ENCODE measurements at places on chromosomes 4 and X.

- DNase-seq = no peak
Observed at GRCh38 chr4:123246085-123246484, 150.5 kb upstream of the SPRY1 start.

DNA sequence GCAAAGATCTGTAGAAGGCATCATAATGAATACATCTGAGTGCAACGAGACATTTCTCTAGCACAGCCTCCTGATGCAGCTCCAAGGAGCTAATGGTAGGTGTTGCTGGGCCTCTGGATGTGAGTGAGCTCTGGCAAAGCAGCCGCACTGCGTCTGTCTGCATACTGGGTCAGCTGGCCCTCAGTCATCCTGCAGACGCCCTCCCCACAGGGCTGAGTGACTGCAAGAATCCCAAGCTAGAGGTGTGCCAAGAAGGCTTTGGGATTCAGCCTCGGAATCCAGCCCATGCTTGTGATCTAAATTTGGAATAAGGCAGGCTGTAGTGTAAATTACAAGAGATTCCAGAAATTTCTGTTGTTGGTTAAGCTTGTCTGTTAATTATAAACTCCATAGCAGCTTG is 18.5 kb downstream of the HERC3 start:
- DNase-seq = no peak

GRCh38 chr4:169899295-169899694 is 126.9 kb downstream of the MFAP3L start:
- no peak for DNase-seq

DNA sequence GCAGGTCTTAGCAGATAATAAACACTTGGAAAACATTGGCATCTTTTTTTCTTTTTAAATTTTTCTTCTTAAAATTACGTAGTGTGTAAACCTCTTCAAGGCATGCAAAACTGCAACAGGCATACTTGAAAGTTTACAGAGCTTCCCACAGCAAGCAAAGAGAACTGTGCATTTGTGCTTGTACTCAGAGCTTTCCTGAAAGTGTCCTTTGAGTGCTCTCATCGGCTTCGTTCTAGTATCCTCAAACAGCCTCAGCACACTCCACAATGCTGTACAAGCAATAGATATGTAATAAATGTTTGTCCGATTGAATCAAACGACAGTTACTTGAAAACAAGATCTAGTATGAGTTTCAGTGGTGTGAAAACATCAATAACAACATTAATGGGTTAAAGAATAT is 227.5 kb downstream of the PAPSS1 start:
- DNase-seq = no peak

- no peak for DNase-seq
Observed at GRCh38 chr4:4426511-4427120, 39.7 kb downstream of the NSG1 start.

DNA sequence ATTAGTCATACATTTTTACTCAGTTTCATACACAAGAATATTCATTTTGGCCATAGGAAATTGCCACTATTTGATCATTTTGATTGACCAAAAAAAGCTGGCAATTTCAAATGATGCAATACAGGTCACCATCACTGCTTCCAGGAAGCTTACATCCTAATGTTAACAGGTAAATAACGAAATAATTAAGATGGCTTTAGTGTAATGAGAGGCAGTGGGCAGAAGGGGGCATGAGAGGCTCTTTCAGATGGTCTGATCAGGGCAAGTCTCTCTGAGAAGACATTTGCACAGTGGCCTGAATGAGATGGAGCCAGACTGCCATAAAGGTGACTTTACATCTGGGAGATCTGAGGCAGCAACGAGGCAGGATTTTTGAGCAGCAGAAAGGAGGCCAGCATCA is 170.7 kb downstream of the SLIT2 start:
- DNase-seq = peak; percentile 23

DNA sequence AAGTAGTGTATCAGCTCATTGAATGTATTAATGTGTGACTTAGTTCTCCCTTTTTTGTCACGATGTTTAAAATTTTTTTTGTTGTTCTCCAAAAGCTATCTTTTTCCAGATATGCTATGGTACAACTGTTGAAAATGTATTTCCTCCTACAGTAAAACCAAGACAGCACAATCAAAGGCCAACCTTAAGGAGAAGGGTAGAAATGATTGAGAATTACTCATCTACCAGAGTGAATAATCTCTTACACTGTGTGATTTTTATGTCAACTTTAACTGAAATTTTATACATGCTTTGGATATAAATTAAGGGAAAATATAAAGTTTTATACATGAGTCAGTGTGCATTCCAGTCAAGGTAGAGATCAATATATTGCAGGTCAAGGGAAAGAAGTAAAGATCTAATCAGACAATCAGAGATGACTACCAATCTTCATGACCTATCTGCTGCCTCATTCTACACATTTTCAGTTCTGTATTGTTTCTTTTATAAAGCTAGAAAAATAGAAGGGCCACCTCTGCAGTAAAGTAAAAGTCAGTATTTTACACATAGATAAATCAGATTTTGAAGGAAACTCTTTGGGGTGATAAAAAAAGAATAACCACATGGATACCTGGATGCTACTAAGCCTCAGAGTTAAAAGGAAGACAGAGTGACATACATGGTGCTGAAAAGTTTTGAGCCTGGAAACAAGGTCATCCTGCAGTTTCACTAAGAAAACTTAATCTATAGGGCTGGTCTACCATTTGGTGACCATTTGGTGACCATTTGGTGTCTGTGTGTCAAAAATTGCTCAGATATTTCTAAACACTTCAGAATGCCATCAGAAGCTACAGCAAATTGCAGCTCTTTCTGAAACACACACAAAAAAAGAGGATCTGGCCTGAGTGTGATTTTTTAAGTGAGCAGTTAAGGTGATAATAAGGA is 1.6 kb downstream of the FAM13A start:
- DNase-seq = no peak

DNA sequence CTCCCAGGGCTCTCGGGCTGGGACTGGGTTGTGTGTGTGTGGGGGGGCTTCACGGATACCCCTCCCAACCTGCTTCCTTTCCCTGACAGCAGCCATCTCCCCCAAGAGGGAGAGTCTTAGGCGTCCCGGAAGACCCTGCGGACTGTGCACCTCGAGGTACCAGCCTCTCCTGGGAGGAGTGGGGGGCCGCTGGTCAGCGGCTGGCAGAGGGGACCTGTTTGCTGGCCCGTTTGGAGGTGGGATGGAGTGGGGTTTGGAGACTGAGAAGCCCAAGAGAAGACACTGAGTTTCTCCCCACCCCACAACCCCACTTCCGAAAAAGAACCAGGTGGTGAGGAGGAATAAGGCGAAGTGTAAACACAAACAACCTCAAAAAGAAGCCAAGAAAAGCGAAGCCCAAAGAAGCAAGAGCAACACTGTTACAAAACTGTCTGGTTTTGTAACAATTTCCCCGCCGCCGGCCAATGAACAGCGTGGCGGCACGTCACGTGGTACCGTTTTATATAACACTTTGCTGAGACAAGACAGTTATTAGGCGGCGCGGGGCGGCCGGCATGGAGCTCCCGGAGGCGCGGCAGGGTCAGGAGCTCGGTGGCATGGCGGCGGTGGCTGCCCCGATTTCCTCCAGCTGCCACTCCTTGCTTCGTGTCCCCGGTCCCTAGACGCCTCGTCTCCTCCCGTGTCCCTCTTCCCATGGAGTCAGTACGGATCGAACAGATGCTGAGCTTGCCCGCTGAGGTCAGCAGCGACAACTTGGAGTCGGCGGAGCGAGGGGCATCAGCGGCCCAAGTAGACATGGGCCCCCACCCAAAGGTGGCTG is at the start of gene LONRF3:
TSS of gene LONRF3 (plus strand) at position 531 of the 820 bp plus-strand sequence. CDS start at position 694, 163 bp downstream.
- no peak for DNase-seq

DNA sequence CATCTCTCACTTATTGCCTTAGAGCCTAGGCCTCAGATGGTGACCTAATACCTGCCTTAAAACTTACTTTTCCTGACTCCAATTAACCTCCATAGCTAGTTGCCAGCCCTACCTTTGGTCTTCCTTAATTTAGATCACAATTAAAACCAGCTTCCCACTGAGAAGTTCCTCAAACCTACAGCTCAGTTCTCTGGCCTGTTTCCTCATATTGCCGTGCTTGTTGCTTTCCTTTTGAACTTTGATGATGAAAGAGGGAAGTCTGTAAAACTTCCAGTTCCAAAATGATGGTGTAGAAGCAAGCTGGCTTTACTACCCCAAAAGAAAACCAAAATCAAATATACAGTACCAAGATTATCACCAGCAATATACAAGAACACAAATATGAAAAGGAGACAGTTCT is 28.9 kb upstream of the CAMK2D start:
- no peak for DNase-seq

All from H1 (cell line).